ENCODE measurements at places on chromosomes 4 and X.

- no peak for DNase-seq
These were observed 334.3 kb upstream of the GATB start for GRCh38 chr4:152094970-152095700.

DNA sequence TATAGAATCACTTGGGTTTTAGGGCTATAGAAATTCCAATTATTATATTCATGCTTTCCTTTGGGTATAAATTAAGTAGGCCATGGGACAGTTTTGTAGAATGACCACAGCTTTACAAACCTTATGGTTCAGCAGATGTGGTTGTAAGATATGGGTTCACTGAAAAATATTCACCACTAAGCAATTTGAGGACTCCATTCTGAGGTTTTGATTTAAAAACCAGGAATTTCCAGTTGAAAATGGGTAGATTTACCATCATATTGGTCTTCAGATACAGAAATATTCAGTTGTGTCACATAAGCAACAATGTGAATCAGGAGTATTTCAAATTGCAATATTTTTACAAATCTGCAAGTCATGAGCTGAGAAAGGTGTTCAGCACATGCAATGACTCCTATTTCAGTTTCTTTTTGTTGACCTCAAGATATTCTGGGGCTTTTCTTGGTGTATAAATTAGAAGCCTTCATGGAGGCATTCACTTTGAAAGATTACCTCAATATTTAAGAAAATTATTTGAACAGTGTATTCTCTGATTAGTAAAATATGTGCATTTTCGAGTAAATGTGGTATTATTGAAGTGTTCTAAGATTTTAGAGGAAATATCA is 218.4 kb upstream of the HCCS start:
- no peak for DNase-seq

DNA sequence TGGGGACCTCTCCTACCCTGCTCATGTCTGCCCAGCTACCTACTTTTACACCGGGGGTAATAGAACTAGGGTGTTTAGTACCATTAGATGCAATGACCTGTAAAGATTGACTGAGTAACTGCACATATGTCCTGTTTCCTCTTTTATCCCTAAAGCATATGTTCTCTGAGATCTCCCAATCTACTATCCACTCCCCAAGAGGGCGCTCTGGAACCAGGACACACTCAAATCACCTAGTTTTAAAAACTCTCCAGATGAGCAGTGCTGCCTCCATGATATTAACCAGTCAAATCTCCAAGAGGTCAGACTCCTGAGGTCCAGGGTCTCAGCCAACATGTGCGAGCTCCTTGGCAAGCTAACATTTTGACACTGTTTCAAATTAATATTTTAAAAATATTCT is 87.0 kb upstream of the TSPAN5 start:
- DNase-seq = no peak

GRCh38 chrX:21683941-21684340 is 25.8 kb upstream of the KLHL34 start:
- no peak for DNase-seq

GRCh38 chr4:152480901-152481300 is 55.0 kb downstream of the FBXW7 start:
- no peak for DNase-seq

DNA sequence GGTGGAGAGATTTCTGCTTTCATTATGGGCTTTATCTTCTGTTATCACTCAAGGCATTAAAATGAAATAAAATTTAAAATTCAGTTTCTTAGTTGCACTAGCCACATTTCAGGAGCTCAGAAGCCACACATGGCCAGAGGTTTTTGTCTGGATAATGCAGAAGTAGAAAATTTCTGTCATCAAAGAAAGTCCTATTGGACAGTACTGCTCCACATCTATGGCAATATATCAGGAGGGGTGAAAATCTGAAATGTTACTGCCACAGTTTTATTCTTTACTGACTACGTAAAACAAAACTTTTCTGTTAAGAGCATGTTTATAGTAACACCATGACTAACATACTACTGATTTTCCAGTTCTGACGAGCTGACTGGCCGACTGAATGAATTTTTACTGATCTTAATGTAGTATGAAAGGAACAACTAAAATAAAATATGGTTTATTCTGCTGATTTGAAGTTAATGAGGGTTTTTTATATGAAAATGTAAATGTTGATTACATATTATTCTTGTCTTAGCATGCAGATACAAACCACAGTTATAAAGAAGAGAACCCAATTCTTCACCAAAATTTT is 264.0 kb upstream of the HAND2 start:
- DNase-seq = no peak

DNA sequence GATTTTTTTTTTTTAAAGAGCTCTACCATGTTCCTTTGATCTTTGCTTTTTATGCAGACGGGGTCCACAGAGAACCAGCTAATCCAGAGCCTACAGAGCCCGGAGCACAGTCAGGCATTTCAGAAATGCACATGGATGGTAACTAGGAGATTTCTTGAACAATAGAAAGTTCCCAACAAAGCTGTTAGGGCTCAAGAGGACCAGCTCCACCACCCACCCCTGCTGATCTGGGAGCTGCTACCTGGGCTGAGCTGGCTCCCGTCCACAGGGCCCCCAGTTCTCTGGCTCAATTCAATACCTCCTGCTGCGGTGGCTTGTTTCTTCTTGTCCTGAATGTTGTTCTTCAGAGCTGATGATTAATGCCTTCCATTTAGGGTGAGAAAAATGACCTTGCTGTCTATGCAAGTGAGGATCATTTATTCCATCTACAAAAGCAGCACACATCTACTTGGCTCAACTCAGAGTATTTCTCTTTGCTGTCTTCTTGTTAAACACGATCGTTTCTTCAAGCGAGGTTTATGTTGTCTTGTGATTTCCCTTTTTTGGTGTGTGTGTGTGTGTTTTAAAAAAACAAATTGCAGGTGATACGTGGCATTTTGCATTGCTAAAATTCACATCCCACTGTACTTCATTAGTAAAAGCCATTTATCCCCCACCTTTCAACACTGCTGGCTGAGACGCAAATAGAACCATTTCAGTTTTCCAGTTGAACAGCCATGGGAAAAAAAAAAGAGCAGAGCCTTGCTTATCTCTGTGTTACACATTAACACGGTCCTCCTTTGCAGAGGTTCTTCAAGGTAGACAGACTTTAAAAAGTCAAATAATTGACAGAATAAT is 31.3 kb downstream of the IGFBP7 start:
- no peak for DNase-seq

GRCh38 chrX:7254144-7254543 is 106.2 kb upstream of the PUDP start:
- DNase-seq = no peak

DNA sequence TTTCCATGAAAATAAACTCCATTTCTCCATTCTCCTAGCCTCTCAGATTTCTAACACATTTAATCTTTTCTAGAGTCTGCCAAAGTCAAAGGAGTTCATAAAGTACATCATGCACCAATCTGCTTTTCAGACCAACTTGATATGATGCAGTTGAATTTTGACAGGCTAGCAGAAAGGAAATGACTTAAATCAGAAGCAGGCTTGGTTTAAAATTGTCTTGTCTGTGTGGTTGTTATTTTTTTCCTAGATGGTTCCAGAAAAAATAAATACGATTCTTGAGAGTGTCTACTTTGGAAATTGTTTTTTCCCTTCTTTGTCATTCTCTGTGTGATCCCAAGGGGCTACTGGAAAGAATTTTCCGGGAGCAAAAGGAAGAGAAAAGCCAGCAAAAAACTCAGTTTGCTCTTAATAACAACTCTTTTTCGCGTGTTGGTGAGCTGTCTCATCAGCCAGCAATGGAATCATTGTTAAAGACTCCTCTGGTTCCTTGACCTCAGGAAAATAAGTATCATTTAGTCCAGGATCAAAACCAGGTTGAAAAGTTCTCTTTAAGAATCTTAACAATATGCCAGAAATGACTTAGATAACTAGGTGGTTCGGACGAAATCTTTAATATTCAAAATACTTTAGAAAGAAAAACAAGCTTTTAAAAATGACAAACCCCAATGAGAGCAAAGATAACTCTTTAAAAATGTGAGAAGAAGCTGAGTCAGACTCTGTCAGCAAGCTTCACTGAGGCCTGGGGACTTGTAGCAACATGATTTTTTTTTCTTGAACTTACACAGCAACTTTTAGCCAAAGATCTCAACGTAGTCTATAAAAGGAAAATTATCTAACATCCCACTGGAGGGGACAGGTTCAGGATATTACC is 49.7 kb upstream of the GAB1 start:
- no peak for DNase-seq

DNA sequence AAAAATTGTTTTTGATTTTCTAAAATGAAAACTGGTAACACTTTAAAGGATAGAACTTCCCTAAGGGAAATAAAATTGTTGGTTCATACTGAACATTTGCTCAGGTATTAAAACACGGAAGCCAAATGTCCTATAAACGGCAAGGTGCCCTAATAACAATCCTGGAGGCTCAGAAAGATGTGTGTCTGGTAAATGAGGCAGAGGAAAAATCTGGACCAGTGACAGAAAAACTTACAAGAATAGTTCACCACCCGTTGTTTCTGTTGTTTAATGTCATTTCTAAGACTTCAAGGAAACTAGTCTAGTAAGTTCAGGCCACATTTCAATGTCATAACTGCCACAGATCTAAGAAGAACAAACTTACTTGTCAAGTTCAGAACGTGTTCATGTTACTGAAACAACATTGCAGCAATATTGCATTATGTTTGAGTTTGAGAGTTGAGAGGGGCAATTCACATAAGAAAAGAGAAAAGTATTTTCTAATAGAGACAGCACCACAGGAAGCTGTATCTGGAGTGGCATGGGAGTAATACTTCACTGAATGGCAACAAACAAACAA is 476.6 kb downstream of the GRXCR1 start:
- DNase-seq = no peak
